ENCODE measurements at places on chromosomes 6 and 20. TPM values are rescaled to one million over a fixed set of nuclear protein-coding genes. Genes with fewer than 3 reads are reported as not detected.

KCNK16 gene
- polyA plus RNA-seq = not detected

KIAA0408 gene
- 2.0 TPM for polyA plus RNA-seq

CRISP2 gene
- polyA plus RNA-seq = not detected

DUSP15 gene
- 7.2 TPM for polyA plus RNA-seq

FLRT3 gene
- polyA plus RNA-seq = 6.3 TPM

HSPA12B gene
- polyA plus RNA-seq = 1.2 TPM

MEI4 gene
- polyA plus RNA-seq = 0.15 TPM

RRAGD gene
- polyA plus RNA-seq = 40.1 TPM

FAXC gene
- 2.7 TPM for polyA plus RNA-seq

TREM2 gene
- polyA plus RNA-seq = not detected

LY6G5C gene
- 5.0 TPM for polyA plus RNA-seq

NR2E1 gene
- polyA plus RNA-seq = not detected

SPEF1 gene
- polyA plus RNA-seq = 1.2 TPM

ANGPT4 gene
- 0.15 TPM for polyA plus RNA-seq

HLA-DMA gene
- 6.9 TPM for polyA plus RNA-seq

ELOVL2 gene
- 0.12 TPM for polyA plus RNA-seq

ZBP1 gene
- polyA plus RNA-seq = not detected

PACRG gene
- polyA plus RNA-seq = 3.7 TPM

DZANK1 gene
- 2.4 TPM for polyA plus RNA-seq

BEND3 gene
- 3.4 TPM for polyA plus RNA-seq

C4A gene
- polyA plus RNA-seq = 2.5 TPM

WFDC10B gene
- polyA plus RNA-seq = not detected

LAMA2 gene
- polyA plus RNA-seq = 13.4 TPM

ASIP gene
- 0.67 TPM for polyA plus RNA-seq

XKR7 gene
- polyA plus RNA-seq = 0.02 TPM
